ENCODE measurements at places on chromosomes 12 and 14. TPM values are rescaled to one million over a fixed set of nuclear protein-coding genes. Genes with fewer than 3 reads are reported as not detected.

LRFN5 gene
- not detected for total RNA-seq

P3H3 gene
- 2.1 TPM for total RNA-seq

IL23A gene
- total RNA-seq = 41.5 TPM

LRRC10 gene
- not detected for total RNA-seq

PTGDR gene
- 0.13 TPM for total RNA-seq

SALL2 gene
- total RNA-seq = 3.5 TPM

C3AR1 gene
- total RNA-seq = 1.1 TPM

COX8C gene
- total RNA-seq = not detected

SLC35F4 gene
- total RNA-seq = not detected

PLXNC1 gene
- 8.8 TPM for total RNA-seq

PPM1H gene
- total RNA-seq = 0.07 TPM

KLHL33 gene
- total RNA-seq = 0.59 TPM

DDN gene
- 1.2 TPM for total RNA-seq

GRCh38 chr12:4579305-4580102 is 17.5 kb downstream of the DYRK4 start:
- DNase-seq = peak; percentile 16

DNA sequence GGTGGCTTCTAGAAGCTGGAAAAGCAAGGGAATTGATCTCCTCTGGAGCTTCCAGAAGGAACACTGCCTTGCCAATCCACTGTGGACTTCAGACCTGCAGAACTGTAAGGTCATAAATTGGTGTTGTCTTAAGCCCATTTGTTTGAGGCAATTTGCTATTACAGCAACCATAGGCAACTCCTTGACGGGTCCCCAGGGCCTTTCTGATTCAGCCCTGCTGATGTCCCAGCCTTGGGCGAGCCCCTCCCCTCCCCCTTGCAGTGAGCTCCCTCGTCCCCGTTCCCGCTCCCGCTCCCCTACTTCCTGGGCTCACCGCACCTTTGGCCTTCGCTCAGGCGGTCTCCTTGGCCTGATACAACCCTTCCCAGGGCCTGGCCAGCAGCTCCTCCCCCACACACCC is 18.9 kb upstream of the DIO3 start:
- DNase-seq = no peak

- DNase-seq = no peak
Observed at GRCh38 chr14:97331526-97331925, 534.3 kb downstream of the VRK1 start.

DNA sequence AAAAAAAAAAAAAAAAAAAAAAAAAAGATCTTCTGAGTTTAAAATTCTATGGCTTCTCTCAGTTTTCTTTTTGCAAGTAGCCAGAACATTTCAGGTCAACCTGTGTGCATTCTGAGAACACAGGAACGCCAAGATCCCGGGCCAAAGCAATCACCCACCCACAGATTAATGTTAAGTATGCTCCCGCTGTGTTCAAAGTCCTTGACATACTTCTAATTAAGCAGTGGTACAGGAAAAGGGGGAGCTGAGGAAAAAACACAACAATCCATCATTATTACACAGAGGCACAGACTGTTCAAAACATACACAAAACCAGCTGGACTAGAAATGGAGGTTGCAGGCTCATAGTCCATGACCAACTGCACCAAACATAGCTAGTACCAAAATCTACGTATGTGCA is 2.8 kb downstream of the FBXO21 start:
- DNase-seq = no peak

GRCh38 chr12:4866299-4866698 is 43.4 kb upstream of the KCNA1 start:
- DNase-seq = no peak

- no peak for DNase-seq
Observed at GRCh38 chr14:61266891-61267740, 14.0 kb downstream of the TMEM30B start.

- DNase-seq = no peak
Observed at GRCh38 chr14:67167420-67168109, 21.7 kb upstream of the GARIN2 start.

GRCh38 chr12:85182699-85183098 is 97.3 kb upstream of the ALX1 start:
- DNase-seq = no peak

DNA sequence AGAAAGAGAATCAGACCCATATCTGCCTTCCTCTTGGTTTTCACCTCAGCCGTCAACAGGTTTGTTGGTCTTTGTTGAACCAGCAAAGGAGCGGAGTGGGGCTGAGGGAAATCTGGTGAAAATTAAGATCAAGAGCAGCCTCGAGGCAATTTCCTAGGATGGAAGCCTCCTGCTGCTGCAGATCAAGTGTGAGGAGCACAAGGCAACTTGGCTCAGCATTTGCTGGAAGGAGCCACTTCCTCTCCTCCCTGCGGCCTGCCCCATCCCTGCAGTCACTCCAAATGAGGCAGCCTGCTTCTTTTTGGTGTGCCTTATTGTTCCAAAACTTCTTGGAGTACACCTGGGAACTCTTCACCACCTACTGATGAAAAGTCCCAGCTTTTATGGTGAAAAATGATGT is 4.9 kb downstream of the TC2N start:
- DNase-seq = no peak

DNA sequence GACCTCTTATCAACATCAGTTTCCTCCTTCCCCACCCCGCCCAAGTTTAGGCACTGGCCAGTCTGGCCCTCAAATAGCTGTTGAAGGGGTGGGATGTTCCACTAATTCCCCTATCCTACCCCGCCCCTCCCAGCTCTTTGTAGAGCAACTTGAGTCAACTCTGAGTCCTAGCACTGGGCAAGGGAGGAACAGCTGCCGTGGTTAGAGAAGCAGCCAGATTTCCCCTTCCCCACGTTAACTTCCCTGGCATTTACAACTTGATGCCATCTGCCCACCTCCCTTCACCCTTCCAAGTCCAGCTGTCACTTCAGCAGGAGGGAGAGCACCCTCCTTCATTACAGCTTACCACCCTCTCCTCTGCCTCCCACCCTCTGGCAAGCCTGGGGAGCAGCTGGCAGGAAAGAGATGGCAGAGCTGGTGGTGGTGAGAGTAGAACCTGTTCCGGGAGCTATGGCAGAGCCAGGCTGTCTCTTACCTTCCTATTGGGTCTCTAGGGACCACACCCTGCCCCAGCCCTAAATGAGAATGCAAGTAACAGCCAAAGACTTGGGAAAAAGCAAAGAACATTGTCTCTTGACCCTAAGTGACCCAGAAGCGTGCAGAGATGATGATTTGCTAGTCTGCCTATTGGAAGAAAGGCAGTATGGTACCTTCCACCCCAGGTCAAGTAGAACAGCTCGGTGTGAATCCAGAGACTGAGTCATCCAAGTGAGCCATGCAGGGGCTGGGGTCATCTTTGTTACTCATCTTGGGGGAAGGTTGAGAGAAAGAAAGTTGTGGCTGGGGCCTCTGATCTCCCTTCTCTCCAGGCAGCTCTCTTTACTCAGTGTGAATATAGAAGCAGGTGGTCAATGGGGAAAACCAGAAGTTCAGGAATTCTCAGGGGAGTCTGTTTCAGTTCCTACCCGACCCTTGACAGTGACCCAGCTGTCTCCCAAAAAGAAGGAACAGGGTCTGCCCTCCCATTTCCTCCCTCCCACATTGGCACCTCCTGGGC is 1.5 kb downstream of the BLOC1S1 start:
- DNase-seq = peak; percentile 55

GRCh38 chr14:58693048-58693447 is 55.3 kb downstream of the DACT1 start:
- DNase-seq = no peak

GRCh38 chr14:80605536-80605935 is 336.0 kb downstream of the CEP128 start:
- DNase-seq = no peak

- peak; percentile 59 for DNase-seq
Observed at GRCh38 chr12:54983536-54984101, 943 bp downstream of the TESPA1 start.

DNA sequence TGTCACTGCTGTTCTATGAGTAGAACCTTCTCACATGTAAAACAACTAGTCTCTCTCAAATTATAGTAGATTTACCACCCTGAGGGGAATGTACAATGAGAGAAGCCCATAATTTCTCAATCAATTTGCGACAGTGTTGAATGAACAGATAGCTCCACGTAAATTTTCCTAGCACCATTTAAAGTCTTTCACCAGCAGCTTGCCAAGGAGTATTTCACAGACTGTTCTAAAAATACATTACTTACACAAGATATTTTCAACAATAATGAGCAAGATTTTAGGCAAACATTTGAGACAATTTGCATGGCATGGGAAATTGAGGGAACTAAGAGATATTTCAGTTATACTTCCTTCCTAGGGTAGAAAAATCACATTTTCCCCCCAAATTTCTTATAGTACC is 151.6 kb downstream of the KICS2 start:
- no peak for DNase-seq

DNA sequence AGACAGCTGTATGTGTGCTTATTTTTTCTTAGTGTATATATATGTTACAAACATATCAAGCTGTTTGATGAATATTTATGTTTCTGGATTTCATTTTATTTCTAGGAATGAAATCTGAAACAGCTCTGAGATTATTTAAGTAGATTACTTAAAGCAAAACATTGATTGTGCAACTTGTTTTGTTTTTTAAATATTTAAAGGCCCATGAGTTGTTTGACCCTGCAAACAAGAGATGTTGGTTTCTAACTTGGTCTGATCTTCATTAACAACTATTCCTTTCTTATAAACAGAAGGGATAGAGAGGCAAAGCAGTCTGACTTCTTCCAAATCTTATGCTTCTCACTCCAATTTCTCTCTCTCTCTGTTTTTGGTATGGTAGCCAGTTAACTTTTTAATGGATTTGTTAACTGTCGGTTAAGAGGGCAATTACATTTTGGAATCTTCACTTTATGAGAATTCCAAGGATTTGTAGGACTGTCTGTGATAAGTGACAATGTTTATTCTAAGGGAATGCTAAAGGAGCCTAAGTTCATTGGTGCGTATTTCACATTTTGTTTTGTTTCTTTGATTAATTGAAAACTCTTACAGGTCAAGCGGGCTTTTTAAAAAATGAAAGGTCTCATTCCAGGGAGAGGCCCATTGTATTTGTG is 102.6 kb upstream of the HMGA2 start:
- no peak for DNase-seq

GRCh38 chr14:72169521-72169920 is 237.3 kb downstream of the RGS6 start:
- DNase-seq = peak; percentile 23

DNA sequence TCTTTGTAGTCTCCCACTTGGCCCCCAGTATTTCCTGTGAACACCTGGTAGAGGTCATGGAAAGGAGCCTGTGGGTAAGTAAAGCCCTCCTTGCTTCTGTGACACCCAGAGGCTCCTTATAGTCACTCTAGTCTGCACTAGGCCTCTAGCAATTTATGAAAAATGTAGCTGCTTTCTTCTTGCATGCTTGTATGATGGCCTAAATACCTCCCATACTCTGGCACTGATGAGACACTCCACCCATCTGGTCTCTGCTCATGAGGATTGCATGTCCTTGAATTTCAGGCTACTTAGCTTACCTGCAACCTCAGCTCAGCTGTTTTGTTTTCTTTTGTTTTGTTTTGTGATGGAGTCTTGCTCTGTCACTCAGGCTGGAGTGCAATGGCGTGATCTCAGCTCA is 4.6 kb upstream of the A2ML1 start:
- no peak for DNase-seq

- no peak for DNase-seq
Observed at GRCh38 chr12:110920324-110920910, at the start of gene MYL2. MYL2 (minus strand) TSS chr12:110920579; CDS start chr12:110920529, 50 bp downstream.

DNA sequence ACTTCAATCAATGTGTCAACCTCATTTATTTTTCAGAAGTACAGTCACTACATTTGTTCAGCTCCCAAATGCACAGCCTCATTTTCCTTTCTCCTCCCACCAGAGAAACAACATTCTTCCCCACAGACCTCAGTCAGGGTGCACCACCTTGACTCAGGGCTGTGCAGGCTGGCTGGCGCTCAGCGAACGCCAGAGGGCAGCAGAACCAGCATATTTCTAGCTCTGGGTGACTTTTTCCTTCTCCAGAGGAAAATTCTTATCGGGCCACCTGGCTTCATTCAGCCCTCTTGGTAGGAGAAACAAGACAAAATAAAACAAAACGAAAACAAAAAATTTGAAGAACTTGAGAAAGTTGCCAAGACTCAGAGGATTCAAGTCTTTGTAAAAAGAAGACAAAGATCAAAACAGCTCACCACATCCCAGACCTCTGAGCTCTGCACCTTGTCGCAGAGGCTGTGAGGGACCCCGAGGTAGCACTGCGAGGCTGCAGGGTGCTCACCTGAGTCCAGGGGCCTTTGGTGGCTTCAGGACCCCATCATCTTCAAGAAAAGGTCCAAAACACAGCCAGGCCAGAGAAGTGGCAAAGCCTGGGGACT is 33.7 kb downstream of the PAH start:
- DNase-seq = peak; percentile 59

GRCh38 chr14:51304941-51305340 is 64.9 kb downstream of the TMX1 start:
- peak; percentile 16 for DNase-seq

- no peak for DNase-seq
Observed at GRCh38 chr12:104596134-104596799, 139.5 kb downstream of the CHST11 start.

DNA sequence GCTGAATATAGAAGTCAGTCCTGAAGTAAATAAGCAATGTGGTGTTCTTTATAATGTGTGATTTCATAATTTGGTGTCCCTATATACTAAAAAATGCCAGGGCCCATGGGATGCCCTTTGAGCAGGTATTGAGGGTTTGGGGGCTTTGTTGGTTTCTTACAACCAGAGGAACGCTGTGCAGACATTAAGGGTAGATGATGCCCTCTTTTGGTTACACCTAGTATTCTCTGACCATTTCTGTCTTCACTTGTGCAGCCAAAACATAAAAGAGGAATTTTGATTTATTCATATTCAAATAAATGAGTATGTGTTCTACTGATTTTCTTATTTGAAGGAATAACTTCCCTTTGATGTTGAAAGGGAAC is 3.0 kb downstream of the LGR5 start:
- no peak for DNase-seq

DNA sequence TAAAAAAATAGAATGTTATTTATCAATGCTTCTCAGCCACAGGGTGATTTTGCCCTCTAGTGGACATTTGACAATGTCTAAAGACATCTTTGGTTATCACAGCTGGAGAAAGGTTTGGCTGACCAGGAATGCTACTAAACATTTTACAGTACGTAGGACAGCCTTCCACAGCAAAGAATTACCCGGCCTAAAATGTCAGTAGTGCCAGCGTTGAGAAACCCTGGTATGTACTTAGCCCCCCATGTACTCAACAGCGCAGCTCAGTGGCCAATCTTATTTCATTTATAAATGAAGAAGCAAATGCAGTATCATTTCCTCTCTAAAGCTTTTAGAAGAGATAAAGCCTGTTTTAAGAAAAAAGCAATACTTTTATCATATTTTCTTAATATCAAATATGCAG is 5.8 kb downstream of the MARK3 start:
- peak; percentile 72 for DNase-seq

- no peak for DNase-seq
Observed at GRCh38 chr12:122643207-122643805, 59.9 kb downstream of the HCAR2 start.

DNA sequence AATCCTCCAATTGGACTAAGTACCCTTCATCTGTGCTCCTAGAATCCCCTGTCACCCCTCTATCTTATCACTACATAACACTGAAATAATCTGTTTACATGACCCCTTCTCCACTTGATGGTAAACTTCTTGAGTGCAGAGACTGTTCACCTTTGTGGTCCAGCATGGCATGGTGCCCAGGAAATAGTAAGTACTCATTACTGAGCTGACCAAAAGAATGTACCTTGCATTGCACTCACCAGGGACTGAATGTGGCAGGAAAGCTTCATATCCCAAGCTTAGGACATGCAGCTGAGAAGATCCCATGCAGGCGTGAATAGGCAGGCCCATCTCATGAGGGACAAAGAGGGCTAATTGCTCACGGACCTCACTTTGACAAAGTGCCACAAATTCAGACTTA is 1.4 kb upstream of the GARIN2 start:
- DNase-seq = no peak

- DNase-seq = no peak
Observed at GRCh38 chr12:67811437-67812361, 163.2 kb downstream of the DYRK2 start.

Data from activated CD8-positive, alpha-beta T cell treated with anti-CD3 and anti-CD28 coated beads for 36 hours (primary cell).